ENCODE measurements at places on chromosomes 6 and 20.

- DNase-seq, result no peak
Observed at GRCh38 chr20:62737271-62737811, 28.7 kb downstream of the NTSR1 start.

DNA sequence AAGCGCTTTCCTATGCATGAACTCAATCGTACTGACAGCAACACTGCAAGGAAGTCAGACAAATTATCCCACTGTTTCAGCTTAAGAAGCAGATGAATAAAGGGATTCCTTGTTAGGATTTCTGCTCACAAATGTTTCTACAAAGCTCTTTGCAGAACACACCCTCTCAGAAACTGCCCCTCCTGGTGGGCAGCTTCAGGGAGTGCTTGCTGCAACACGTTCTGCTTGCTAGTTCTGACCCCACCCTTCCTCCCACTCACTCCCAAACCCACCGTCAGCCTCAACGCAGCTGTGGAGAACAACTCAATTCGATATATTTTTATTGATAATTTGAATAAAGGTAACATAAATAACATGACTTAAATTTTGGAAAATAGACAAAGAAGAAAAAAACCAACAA lies 250.8 kb upstream of the PRDM1 start:
- DNase-seq, result no peak

DNA sequence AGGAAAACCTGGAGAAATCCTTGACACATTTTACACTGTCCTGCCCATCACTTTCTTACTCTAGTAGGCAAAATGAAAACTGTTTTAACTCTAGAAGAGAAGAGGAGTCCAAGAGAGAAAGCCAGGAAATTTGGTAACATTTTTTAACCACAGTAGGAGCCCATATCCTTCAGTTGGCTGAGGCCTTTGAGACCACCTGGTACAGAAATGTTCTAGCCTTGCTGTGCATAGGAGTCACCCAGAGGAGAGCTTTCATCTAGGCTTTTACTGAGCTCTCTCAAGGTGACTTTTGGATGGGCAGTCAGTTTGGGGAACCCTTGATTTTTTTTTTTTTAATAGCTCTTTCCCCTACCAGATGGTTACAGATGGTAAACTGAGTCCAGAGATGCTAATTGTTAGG lies 25.0 kb downstream of the LRRN4 start:
- no peak for DNase-seq

- DNase-seq, result no peak
Observed at GRCh38 chr20:62378215-62378614, 8.7 kb upstream of the RPS21 start.

DNA sequence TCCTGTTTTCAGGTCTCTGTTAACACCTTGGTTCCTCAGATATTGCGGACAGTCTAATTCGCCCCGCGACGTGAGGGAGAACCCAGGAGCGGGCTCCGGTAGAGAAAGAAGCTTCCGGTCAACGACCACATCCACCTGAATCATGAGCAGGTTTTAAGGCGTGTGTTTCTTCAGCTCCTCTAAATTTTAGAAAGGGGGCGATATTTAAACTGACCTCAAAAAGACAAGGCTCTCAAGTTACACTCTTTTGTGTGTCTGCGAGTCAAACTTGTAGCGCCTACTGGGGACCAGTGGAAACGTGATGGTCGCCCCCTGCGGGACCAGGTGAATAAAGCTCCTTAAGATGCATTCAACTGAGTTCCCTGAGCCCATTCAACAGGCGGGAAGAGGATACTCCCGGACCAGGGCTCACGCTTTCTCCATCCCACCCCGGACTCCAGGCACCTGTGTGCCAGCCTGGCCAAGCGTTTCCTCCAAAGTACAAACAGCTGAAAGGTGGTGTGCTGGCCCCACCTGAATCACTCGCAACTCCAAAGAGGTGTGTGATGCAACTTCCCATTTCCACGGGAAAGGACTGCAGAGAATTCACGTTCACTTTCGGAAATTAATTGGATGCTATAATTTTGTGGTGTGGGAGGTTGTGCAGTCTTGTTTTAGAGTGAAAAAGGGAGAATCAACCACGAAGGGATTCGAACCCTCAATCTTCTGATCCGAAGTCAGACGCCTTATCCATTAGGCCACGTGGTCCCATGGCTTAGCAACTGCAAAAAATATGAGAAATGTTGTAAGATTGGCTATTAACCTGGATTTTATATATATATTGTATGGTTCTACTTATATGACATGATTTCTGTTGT lies 17.0 kb downstream of the GPX5 start:
- peak; percentile 76 for DNase-seq

- no peak for DNase-seq
Observed at GRCh38 chr6:125804264-125804663, 13.5 kb downstream of the NCOA7 start.

DNA sequence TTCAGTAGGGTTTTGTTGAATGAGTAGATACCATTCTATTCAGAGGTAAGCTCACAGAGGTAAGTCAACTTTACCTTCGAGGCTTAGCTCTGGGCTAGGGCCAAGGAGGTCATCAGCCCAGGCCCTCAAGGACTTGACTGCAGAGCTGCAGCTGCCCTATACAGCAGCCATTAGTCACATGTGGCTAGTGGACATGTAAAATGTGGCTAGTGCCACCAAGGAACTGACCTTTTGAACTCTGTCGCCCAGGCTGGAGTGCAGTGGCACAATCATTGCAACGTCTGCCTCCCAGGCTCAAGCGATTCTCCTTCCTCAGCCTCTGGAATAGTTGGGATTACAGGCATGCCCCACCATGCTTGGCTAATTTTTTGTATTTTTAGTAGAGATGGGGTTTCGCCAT lies 47.9 kb upstream of the EPB41L1 start:
- DNase-seq, result no peak

GRCh38 chr6:106894978-106895702 lies 79.4 kb downstream of the CD24 start:
- DNase-seq, result no peak

DNA sequence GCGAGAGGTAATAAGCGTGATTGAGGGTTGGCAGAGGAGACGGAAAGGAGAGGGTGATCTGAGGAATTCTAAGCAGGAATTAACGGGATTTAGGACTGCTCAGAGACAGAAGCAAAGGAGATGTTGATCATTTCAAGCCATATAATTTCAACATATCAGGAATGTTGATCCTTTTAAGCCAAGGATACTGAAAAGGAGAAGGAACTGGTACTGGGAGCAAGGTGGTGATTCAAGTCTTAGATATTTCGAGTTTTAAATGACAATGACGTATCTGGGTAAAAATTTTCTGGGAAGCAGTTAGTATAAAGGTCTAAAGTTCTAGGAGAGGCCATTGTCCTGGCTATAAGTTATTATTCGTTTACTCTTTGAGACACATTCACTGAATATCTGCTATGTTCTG lies 91.3 kb upstream of the OGFRL1 start:
- DNase-seq, result no peak

GRCh38 chr6:160128879-160129516 lies 7.4 kb downstream of the SLC22A1 start:
- DNase-seq, result no peak

Data from SK-N-DZ (cell line).